GM13977 (cell line): ENCODE measurements at places on chromosomes 2 and 18.

DNA sequence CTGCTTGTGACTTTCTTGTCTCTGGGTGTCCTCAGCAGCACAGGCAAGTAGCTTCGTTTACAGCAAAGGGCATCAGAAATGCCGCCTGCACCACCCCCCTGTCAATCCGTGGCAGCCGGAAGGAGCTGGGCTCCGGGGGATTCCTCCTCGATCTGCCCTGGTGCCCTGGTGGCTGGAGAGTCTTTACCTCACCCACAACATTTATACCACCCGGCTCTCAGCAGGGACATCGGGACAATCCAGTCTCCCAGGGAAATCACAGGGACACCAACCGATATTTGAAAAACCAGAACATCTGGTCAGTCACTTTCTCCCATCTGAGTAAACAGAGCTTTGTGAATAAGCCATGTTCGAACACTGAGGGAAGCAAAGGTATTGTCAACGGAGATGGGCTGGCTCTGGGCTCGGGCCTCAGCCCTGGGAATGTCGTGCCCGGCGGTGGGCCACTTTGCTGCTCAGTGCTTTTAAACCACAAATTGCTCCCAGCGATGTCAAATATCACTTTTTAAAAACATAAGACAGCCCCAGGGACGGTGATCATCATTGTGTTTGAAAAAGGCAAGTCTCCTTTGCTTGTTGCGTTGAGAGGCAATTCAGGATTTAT is 210.0 kb upstream of the SALL3 start:
- no peak for DNase-seq

- DNase-seq, result peak; percentile 45
Measured at GRCh38 chr2:200373973-200374416, 67.5 kb downstream of the SPATS2L start.

- DNase-seq, result no peak
Measured at GRCh38 chr2:182300608-182301007, 126.2 kb downstream of the PDE1A start.

DNA sequence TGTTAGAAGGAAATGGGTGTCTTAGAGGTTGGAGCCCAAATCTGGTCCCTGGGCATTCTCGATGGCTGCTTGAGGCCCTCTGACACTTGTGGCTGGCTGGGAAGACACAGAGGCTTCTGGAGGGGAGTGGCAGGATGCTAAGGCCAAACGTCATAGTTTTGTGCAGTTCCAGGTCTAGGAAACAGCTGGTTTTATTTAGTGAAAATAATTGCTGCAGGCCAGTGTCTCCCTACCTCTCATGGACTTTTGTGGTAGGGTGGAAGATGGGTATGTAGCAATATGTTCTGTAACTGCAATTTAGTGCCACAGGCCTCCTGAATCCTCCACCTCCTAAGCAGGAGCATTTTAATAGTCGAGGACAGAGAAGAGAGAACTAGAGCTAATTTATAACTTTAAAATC is 32.2 kb upstream of the SPRED2 start:
- no peak for DNase-seq

DNA sequence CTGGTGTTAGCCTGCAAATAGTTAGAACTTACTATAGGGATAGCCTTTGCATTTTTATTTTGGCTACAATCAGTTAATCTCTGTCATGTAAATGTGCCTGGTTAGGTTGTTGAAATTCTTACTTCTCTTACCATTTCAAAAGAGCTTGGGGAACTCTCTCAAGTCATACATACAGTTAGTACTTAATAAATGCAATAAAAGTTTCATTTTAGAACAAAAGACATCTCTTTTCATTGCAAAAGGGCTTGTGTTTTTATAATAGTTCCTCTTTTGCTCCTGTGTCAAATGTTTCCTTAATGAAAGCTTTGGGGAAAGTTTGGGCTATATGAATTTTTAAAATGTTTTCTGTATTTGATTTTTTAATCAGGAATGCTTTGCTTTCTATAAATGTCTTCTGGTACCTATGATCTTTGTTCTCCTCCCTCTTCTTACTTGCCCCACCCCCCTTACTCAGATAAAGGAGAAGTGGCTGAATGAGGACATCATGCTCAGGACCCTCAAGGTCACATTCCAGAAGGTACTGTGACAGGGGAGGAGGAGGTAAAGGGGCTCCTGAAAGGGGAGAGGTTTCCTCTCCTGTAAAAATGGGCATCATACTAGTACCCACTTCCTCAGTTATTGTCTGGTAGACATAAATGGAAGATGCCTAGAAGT is 13.6 kb downstream of the PTPN18 start:
- no peak for DNase-seq

DNA sequence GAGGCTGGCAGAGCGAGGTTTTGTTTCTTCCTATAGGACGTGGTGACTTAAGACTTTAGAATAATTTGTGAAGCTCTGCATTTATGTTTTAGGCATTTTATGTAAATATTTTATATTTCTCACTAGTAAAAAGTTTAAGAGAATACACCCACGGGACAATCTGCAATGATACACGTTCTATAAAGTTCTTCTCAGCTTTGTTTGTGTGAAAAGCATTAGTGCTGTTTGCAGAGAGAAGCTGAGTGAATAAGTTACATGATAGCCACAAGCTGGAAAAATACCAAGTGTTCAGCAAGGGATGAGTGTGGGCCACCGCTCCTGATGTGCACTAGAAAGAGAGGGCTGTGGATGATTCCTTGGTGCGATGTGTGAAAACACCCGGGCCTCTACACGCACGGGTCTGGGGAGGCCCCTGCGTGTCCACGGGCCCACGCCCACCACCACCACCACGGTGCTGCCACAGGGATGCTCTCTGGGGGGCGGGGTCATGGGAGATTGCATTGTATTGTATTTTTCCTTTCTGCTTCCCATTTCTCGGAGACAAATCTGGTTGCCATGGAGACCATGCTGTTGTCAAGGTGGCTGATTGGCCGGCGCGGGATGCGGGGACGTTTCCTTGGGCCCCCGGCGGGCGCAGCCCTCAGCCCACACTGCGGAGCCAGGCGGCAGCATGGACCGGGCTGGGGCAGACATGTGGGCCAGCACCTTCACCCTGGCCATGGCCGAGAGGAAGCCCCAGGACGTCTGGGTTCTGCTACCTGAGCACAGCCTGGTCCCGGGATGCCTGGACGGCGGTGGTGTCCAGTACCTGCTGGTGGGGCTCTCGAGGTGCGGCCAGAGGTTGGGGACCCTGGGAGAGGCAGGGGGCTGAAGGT is at the start of gene RTP5:
TSS of gene RTP5 (plus strand) at position 643 of the 875 bp plus-strand sequence. CDS start at position 671, 28 bp downstream.
- DNase-seq, result no peak

DNA sequence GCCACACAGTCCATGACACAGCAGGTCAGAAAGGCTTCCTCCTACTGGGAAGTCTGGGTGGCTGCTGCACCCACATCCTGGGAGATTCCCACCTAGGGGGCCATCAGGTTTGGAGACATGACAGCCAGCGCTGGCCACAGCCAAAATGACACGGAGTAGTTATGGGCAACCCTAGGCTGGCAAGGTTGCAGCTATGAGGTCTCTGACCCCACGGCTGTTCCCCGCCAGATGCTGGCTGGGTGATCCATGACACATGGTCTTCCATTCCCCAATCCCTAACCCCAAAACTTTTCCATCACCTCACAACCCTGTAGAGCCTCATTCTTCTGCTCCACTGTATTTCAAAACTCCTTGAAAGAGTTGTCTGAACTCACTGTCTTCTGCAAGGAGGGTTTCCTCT is 42.7 kb upstream of the EPAS1 start:
- no peak for DNase-seq

GRCh38 chr2:112290088-112290487 is 14.7 kb downstream of the ZC3H6 start:
- DNase-seq, result no peak

DNA sequence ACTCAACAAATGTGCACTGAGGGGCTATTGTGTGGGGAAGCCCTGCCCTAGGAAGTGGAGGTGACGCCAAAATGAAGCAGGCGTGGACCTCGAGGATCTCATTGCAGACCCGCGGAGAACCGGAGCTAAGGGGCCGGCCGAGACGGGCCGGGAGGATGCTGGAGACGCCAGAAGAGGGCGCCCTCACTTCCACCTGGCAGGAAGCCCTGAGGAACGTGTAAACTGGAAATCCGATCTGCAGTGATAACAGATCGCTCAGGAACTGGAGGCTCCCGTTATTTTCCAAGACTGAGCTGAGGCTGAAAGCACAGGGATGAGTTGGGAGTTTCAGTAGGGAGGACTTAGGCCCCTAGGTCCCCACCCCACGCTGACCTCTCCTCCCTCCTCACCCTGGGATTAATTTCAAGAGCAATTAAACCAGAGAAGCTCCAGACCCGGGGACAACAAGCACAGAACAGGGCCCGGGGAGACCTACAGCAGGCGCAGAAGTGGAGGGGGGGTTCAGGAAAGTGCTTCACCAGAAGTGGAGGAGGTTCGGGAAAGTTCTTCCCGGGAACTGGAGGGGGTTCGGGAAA is 7.7 kb upstream of the COL6A3 start:
- peak; percentile 70 for DNase-seq

GRCh38 chr2:238596571-238597551 is 170.1 kb downstream of the ASB1 start:
- DNase-seq, result no peak

- DNase-seq, result no peak
Measured at GRCh38 chr2:63425079-63425416, 163.2 kb downstream of the WDPCP start.

GRCh38 chr2:41737888-41738287 is 309.9 kb upstream of the PKDCC start:
- no peak for DNase-seq

GRCh38 chr2:120110507-120110906 is 97.6 kb downstream of the EPB41L5 start:
- no peak for DNase-seq

DNA sequence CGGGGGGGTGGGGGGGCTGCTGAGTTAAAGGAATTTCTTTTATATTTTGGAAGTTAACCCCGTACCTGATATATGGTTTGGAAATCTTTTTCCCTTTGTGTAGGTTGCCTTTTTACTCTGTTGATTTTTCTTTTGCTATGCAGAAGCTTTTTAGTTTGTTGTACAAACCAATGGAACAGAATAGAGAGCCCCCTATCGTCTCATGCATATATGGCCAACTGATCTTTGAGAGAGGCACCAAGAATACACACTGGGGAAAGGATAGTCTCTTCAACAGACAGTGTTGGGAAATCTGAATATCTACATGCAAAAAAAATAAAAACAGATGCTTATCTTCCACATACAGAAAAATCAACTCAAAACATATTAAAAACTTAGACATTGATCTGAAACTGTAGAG is 647.8 kb upstream of the KLHL29 start:
- no peak for DNase-seq

DNA sequence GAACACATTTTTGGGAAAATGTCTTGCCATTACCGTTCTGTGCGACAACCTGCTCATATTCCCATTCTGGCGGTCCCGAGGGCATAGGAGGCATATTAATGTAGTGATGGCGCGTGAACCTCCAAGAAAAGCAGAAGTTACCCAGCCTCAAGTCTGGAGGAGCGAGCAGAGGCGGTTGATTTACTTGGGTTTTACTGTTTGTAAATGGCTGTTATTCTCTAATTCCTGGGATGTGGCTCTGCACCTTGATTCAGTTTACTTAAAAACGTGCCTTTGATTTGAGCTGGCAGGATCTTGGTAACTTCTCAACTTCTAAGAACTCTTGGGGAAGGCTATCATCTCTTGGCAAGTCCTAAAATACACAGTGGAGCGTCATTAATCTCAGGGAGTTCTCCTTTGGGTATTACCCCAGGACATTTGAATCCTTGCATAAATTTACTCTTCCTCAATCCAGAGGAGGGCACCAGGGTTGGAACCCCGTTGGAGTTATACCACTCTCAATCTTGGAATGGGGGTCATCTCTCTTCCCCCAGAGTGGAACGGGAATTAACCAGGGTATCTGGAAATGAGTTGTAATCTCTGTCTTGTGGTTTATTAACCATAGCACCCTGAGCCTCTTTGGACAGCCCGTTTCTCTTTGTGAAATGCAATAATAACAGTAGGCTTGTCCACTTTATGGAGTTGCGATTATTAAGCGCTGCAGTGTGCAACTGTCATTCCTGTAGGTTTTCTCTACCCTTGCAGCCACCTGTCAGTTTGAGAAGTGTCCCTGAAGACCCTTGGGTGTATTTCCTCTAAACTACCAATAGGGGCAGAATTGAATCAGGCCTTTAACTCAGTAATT is 2.1 kb downstream of the HK2 start:
- peak; percentile 78 for DNase-seq

GRCh38 chr18:56919190-56919589 is 227.7 kb upstream of the BOD1L2 start:
- DNase-seq, result no peak

- no peak for DNase-seq
Measured at GRCh38 chr2:224944707-224945547, 97.3 kb downstream of the DOCK10 start.

DNA sequence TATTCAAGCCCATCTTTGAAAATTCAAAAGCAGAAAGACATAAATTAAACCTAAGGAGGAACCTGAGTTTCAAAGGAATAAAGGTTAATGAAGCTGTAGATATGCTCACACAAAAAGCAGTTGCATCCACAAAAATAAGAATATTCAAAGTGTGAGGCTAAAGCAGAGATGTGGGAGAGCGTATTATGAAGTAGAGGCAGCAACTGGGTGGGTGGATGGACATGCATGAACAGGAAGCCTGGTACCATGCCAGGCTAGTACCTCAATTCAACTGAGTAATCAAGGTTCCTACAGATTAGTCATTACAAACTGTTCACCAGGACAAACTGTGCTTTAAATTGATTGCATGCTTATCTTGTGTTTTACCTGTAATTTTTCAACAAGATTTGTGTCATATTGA is 330.0 kb upstream of the PKDCC start:
- no peak for DNase-seq

DNA sequence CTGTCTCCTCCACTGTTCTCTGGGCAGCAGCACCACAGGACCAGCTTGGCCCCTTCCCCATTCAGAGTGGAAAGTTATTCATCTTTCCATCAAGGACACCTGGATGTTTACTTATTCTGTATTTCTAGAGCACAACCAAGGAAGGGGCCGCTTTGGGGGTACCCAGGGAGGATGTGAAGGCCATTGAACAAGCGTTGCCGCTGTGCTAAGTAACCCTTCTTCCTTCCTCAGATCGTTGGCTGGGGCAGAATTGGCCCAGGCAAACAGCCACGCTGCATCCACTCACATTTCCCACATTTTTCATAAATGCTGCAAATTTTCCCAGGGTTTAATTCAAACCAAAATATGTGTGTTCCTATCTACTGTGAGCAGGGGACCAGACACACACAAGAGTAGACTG is 76.2 kb upstream of the NPAS2 start:
- DNase-seq, result no peak

- DNase-seq, result no peak
Measured at GRCh38 chr2:85009019-85009618, 38.2 kb downstream of the KCMF1 start.

DNA sequence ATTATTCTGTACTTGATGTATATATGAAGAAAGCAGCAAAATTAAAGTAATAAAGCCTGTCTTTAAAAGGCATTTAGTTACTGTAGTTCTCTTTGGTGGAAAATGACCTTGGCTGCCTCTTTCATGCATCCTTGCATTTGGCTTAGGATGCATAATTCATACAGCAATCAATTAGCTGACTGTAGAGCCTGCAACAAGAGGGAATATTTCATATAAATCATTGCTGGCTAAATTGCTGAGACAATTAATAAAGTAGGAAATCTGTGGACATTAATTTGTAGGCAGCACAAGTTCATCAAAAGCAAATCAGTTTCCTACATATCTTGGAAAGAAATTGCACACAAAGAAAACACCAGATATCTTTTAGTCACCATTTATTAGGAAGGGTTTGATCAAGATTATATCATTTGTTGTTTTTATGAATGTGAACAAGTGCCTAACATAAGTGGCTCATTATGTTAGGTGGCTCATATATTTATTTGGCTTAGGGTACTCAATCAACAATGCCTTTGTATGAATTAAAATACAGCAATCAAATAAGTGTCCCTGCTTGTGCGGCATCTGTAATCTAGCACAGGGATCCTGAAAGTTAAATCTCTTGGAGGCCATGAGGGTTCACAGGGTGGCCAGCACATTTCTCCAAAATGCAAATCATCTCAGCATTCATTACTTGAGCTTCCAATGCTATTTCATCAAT is 220.4 kb upstream of the SPOPL start:
- DNase-seq, result no peak
